NCI-H1930 (cell line): ENCODE measurements at places on chromosomes 4 and X.

DNA sequence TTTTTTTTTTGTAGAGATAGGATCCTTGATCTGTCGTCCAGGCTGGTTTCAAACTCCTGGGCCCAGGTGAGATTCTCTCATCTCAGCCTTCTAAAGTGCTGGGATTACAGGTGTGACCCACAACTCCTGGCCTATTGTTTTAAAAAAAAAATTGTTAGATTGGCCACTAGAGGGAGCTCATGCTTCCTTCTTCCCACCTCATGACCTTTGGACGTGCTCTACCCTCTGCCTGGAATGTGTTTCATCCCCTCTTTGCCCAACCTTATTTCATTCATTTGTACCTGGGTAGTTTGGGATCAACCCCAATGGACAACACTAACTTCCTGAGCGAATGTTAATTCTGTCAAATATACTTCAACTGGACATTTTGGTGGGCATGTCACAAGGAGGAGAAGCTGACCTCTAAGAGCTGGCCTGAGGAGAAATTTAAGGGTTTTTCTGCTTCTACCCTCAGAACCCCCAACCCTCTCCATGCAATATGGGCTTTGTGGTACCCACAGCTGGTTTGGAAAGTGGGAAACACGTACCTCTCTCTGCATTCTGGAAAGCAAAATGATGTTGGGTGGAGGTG, 6.4 kb downstream of the PPEF2 start:
- DNase-seq = peak; percentile 20

GRCh38 chr4:52813546-52813945, 48.6 kb upstream of the RASL11B start:
- DNase-seq = no peak

DNA sequence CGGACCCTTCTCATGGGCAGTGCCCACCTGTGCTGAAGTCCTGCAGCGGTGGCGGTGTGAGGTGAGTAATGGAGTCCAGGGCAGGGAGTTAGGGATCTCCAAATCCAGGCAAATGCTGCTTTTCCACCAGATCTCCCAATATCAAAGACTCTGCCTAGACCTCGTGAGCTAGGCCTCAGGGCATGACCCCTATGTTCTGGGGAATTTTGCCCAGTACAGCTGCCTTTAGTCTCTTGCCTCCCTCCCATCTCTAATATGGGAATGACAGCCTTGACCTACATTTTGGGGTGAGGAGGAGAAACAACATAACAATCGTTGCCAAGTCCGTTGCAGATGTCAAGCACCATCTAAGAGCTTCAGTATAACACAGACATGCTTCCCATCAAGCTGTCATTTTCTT, 7.3 kb downstream of the PAK3 start:
- no peak for DNase-seq

DNA sequence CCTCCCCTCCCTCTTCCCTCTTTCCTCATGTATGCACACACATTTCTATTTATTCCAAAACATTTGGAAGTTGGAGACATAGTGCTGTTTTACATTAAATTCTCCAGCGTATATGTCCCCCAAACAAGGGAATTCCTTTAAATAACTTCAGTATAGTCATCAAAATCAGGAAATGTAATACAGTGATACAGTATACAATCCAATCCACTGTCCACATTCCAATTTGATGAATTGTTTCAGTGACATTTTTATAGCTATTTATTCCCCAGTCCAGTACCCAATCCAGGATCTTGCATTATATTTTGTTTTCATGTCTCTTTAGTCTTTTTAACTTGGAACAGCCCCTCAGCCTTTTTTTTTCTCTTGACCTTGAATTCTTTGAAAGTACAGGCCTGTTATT, 233.0 kb downstream of the DKK2 start:
- DNase-seq = no peak

- DNase-seq = no peak
Observed at GRCh38 chr4:172740434-172740833, 428.2 kb upstream of the GALNT7 start.
